DND-41 (cell line): ENCODE measurements at places on chromosomes 2 and 18.
A peak's percentile ranks its signal among the peaks of the same experiment; 100 is the strongest.

- no peaks in the 10 kb centered on the region for H3K27me3 ChIP-seq
- no peaks in the 10 kb centered on the region for H3K4me1 ChIP-seq
- H3K4me3 ChIP-seq: no peak overlapping the region
- peak; percentile 32 for DNase-seq
- H3K27ac ChIP-seq: no peak overlapping the region
These were observed 29.7 kb downstream of the C2orf42 start for GRCh38 chr2:70161069-70161534.

DNA sequence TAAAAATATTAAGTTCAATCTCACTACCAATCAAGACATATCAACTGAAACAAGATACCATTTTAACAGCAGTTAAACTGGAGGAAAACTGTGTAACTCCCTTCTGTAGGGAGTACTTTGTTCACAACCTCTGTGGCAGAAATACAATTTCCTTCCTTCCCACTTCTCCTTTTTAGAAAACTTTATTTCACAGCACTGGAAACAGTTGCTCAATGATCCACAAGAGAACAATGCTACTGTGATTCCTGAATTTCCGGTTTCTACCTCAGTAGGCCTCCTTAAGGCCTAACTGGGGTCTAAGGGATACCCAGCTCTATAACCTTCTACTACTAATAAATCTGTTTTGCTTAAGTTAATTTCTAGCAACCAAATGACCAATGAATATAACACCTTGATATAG lies 14.1 kb downstream of the TLK1 start:
- H3K36me3 ChIP-seq: no peaks in the 10 kb centered on the region
- DNase-seq: no peak
- no peaks in the 10 kb centered on the region for H3K4me1 ChIP-seq
- no peaks in the 10 kb centered on the region for H3K27me3 ChIP-seq
- no peak overlapping the region for H3K4me3 ChIP-seq

GRCh38 chr2:158513841-158514240 lies 57.1 kb downstream of the PKP4 start:
- H3K27ac ChIP-seq: no peak overlapping the region
- no peaks in the 10 kb centered on the region for H3K4me1 ChIP-seq
- no peaks in the 10 kb centered on the region for H3K36me3 ChIP-seq
- H3K27me3 ChIP-seq: no peaks in the 10 kb centered on the region
- DNase-seq: no peak

- peak overlapping the region; percentile 81 for H3K27ac ChIP-seq
- peaks cover 13% of the 10 kb centered on the region for H3K4me1 ChIP-seq
- H3K27me3 ChIP-seq: no peaks in the 10 kb centered on the region
These were observed 46.9 kb upstream of the CNOT11 start for GRCh38 chr2:101205521-101206479.

- H3K27ac ChIP-seq: no peak overlapping the region
- H3K4me3 ChIP-seq: no peak overlapping the region
- no peaks in the 10 kb centered on the region for H3K27me3 ChIP-seq
- H3K36me3 ChIP-seq: no peaks in the 10 kb centered on the region
- DNase-seq: no peak
- H3K4me1 ChIP-seq: no peaks in the 10 kb centered on the region
These were observed 311.2 kb downstream of the OSR1 start for GRCh38 chr2:19046986-19047780.

DNA sequence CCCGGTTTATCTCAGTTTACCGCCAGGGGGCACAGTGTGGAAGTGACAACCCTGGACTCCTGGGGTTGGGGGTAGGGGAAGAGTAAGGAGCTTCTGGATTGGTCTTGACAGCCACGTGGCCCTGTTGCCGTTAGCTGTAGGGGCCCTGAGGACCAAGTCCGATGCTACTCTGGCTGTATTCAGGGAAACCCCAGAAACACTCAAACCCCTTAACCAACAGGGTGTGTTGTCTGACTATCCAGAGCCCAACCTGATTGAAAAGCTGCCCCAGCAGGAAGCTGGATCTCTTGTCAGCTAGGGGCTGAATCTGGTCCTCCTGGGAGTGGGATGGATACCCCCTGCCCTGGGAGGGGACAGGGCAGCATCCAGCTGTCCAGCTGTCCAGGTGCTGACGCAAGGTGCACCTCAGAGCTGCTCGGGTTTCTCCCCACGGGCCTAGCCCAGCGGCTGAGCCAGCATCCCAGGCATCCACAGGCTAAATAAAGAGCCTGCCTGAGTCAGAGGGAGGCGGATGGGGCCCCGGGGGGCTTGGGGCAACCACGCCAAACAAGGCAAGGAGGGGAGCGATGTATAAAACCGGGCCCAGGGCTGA lies 3.1 kb upstream of the GMPPA start:
- H3K36me3 ChIP-seq: no peaks in the 10 kb centered on the region
- H3K27ac ChIP-seq: no peak overlapping the region
- H3K4me1 ChIP-seq: peaks cover 28% of the 10 kb centered on the region
- H3K4me3 ChIP-seq: no peak overlapping the region

GRCh38 chr18:25335062-25335461 lies 16.9 kb downstream of the ZNF521 start:
- no peaks in the 10 kb centered on the region for H3K36me3 ChIP-seq
- H3K4me3 ChIP-seq: no peak overlapping the region
- peaks cover 18% of the 10 kb centered on the region for H3K27me3 ChIP-seq
- H3K27ac ChIP-seq: no peak overlapping the region
- no peaks in the 10 kb centered on the region for H3K4me1 ChIP-seq
- no peak for DNase-seq
